Panc1 (cell line): ENCODE measurements at places on chromosomes 16 and 17. TPM values are rescaled to one million over a fixed set of nuclear protein-coding genes. Genes with fewer than 3 reads are reported as not detected.

LCAT gene
- 14.0 TPM for total RNA-seq

LRRC37A gene
- total RNA-seq = 2.7 TPM

PHOSPHO1 gene
- 0.54 TPM for total RNA-seq

GRCh38 chr17:14204084-14204483 is 32.6 kb downstream of the CDRT15 start:
- DNase-seq = no peak

GRCh38 chr17:81884968-81885367 is 6.4 kb downstream of the ALYREF start:
- DNase-seq = no peak
